ENCODE measurements at places on chromosomes 1 and 21. TPM values are rescaled to one million over a fixed set of nuclear protein-coding genes. Genes with fewer than 3 reads are reported as not detected.
A peak's percentile ranks its signal among the peaks of the same experiment; 100 is the strongest.

GRCh38 chr1:55749975-55750627, 534.9 kb upstream of the USP24 start:
- no peaks in the 10 kb centered on the region for H3K36me3 ChIP-seq
- H3K27me3 ChIP-seq: no peaks in the 10 kb centered on the region
- H3K4me1 ChIP-seq: no peaks in the 10 kb centered on the region
- H3K4me3 ChIP-seq: no peak overlapping the region
- no peak overlapping the region for H3K27ac ChIP-seq
- DNase-seq: no peak

DNA sequence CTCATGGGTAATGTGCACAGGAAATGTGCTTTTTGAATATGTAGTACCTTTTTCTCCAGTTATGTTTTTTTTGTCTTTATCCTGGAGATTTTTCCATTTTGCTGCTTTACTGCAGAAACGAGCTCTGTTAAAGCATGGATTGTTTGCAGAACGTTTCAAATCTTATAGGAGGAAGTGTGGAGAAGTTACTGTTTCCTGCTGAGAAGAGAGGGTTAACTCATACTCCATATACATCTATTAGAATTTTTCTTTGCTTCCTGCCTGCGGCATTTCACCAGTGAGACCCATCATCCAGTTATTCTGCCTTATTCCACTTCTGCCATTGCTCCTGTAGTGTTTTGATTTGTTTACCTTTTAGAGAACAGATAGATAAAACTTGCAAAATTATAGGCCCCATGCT, 2.0 kb downstream of the RPRD2 start:
- peak overlapping the region; percentile 99 for H3K27ac ChIP-seq
- no peaks in the 10 kb centered on the region for H3K36me3 ChIP-seq
- no peaks in the 10 kb centered on the region for H3K27me3 ChIP-seq
- peak overlapping the region; percentile 92 for H3K4me3 ChIP-seq
- DNase-seq: no peak

DNA sequence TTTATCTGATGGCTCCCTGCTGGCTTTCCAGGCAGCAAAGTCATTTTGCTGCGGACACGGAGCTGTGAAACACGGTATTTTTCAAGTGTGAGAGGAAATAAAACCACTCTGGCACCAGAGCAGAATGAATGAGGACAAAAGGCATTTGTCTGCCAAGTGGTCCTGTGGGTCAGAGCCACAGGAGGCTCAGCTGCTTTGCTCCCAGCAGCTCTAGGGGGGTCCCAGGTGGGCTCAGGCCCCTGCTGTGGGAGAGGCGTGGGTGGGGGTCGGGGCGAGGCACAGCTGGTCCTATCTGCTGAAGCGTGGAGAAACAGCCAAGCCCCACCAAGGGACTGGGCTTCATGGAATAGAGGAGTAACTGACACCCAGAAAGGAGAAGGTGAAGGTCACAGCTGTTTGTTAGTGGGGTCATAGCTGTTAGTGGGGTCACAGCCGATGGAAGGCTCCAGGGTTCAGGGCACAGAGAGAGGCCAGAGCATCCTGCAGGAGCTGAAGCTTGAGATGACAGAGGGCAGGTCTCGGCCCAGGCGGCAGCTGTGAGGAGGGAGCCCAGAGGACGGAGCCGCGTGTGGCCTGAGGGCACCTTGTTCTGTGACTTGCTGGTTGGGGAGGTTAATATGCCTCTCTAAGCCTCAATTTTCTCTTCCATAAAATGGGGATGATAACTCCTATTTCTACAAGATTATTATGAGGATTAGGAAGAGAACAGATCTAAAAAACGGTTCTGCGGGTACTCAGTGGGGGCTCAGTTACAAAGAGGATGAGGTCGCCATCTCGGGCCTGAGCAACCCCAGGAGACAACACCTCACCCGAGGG, 7.1 kb downstream of the KIF17 start:
- H3K36me3 ChIP-seq: no peaks in the 10 kb centered on the region
- no peak overlapping the region for H3K4me3 ChIP-seq
- no peaks in the 10 kb centered on the region for H3K4me1 ChIP-seq
- H3K27ac ChIP-seq: no peak overlapping the region

DNA sequence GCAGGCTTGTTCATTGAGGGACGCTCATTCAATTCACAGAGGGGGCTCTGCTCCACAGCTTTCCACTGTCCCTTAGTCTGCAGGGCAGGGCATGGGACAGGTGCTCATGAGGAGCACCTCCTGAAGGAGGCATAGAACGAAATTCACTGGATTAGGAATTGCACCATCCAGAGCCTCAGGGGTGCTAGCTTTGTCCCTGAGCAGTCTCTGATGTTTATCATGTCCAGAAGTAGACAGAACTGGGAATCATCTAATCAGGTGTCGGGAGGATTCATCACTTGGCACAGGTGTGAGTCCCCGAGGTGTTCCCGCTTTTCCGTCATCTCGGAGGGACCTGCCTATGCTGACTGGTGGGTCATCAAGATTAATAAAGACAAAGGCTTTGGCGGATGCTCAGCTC, 321.4 kb downstream of the AJAP1 start:
- H3K27me3 ChIP-seq: no peaks in the 10 kb centered on the region
- no peak for DNase-seq
- no peak overlapping the region for H3K4me3 ChIP-seq
- H3K4me1 ChIP-seq: no peaks in the 10 kb centered on the region
- H3K27ac ChIP-seq: no peak overlapping the region

DNA sequence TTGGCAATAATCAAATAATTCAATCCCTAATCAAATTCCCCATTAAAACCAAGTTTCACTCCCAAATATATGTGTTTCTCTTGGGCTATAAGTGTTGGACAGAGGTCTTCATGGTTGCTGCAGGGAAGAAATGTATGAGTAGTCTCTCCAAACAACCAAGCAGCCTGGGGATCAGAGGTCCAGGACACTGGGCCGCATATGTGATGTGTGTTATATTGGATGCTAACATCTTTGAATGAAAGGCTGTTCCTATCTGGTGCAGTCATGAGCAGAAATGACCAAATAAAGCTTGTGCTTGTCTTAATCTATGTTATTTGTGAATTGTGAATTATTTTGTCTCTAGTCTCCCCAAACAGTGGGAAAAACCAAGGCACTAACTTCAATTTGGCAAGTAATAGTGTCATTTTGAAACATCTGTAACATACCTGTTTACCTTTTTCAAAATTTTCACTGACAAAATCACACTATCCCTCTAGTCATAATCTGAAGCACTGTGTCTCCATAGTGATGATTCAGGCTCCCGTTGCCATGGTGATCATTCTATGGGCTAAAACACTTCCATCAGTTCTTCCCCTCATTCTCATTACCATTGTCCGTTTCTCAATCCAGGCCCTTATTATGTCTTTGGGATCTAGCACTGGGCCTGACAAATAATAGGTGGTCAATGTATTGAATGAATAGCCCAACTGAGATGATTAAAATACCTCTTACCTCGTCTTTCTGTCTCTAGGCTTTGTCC, 12.5 kb upstream of the TADA1 start:
- no peaks in the 10 kb centered on the region for H3K27me3 ChIP-seq
- no peaks in the 10 kb centered on the region for H3K4me1 ChIP-seq
- no peak overlapping the region for H3K4me3 ChIP-seq

- H3K36me3 ChIP-seq: no peaks in the 10 kb centered on the region
- no peak for DNase-seq
- H3K4me3 ChIP-seq: no peak overlapping the region
- H3K27me3 ChIP-seq: no peaks in the 10 kb centered on the region
These were observed 17.8 kb upstream of the CHRM3 start for GRCh38 chr1:239368436-239369109.

DNA sequence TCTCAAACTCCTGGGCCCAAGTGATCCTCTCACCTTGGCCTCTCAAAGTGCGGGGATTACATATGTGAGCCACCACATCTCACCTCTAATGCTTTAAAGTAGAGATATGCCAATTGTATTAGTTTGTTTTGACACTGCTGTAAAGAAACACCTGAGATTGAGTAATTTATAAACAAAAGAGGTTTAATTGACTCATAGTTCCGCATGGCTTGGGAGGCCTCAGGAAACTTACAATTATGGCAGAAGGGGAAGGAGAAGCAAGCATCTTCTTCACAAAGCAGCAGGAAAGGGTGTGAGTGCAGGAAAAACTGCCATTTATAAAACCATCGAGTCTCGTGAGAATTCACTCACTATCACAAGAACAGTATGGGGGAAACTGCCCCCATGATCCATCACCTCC, 3.5 kb upstream of the MYCL start:
- H3K27ac ChIP-seq: no peak overlapping the region
- DNase-seq: no peak
- H3K4me3 ChIP-seq: no peak overlapping the region
- H3K36me3 ChIP-seq: no peaks in the 10 kb centered on the region
- peaks cover 4% of the 10 kb centered on the region for H3K27me3 ChIP-seq

DNA sequence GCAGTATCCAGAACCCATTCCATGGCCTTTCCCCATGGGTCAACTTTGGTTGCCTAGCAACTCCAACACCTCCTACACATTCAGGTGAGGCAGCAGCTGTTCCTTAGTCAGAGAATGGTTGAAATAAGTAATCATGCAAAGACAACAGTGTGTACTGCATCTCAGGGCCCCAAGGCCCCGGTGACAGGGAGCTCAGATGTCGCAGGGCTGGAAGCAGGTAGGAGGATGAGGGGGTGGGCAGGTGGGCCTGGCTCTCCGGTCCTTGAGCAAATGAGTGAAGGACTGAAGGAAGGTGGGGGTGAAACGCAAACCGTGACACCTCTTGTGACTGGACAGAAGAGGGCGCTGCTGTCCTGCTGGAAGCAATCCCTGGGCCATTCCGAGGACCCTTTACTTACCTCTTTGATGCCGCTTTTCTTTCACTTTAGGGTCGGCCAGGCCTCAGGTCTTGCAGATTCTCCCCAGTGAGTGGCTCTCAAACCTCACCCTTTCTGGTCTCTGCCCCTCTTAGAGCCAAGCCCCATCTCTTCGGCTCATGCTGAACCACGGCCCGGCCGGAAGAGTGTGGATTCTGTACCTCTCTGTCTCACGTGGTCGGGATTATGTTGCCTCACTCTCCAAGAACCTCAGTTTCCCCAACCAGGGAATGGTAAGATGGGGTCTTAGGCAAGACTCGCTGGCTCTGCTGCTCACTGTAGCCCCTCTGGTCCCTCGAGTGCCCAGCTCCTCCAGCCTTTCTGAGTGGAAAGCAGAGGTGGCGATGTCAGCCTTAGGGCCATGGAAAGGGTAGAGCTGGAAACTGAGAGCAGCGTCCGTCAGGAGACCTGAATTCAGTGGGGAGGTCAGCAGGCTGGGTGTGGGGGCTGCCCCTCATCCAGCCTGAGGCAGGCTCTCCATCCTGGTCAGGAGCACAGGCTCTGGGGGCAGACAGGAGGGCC, 5.6 kb upstream of the KCNA10 start:
- H3K27ac ChIP-seq: no peak overlapping the region
- DNase-seq: no peak
- no peaks in the 10 kb centered on the region for H3K27me3 ChIP-seq
- H3K4me3 ChIP-seq: no peak overlapping the region
- H3K4me1 ChIP-seq: no peaks in the 10 kb centered on the region

Gene PEAR1
- total RNA-seq: 14.3 TPM

Gene OVAAL
- total RNA-seq: not detected

Gene SIPA1L2
- 25.1 TPM for total RNA-seq
